ENCODE measurements at places on chromosomes 13 and 19.
A peak's percentile ranks its signal among the peaks of the same experiment; 100 is the strongest.

DNA sequence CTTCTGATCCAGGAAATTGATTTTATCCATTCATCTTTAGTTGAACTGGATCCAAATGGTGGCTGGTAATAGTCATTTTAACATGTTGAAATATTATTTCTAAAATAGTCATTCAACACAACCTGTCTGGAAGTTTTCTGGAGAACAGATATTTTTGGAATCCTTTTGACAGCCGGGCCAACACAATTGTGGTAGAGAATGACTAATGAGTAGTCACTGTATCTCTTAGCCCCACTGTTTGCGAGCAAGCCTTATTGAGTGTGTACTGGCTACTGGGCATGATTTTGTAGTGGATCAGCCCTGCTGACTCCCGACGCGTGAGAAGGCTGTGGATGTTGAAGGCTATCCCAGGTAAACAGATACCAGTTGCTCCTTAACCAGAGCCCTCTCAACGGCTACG is 383.4 kb downstream of the ZNF536 start:
- no peak for DNase-seq

GRCh38 chr13:31081316-31081715 is 80.4 kb downstream of the HSPH1 start:
- no peak for DNase-seq

DNA sequence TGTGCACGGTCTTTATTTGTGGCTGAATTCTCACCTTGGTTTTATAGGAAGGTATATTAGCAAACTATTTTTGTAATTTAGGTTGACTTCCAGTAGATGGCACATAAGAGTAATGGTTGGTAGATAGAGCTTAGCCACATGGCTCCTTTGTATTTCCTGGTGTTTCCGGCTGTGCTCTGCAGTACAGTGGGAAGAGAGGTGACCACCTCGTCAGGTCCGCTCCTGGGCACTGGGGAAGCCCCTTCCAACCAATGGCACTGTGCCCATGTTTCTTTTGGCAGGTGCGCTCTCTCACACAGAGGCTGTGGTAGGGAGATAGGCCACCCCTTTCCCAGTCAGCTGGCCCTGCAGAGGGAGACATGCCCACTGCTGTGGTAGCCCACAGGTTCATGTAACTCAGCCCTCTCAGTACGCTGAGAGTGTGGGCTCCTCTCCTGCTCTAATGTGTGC is 74.3 kb upstream of the ATP12A start:
- no peak for DNase-seq

GRCh38 chr19:6576869-6577475 is 14.0 kb downstream of the CD70 start:
- no peak for DNase-seq

DNA sequence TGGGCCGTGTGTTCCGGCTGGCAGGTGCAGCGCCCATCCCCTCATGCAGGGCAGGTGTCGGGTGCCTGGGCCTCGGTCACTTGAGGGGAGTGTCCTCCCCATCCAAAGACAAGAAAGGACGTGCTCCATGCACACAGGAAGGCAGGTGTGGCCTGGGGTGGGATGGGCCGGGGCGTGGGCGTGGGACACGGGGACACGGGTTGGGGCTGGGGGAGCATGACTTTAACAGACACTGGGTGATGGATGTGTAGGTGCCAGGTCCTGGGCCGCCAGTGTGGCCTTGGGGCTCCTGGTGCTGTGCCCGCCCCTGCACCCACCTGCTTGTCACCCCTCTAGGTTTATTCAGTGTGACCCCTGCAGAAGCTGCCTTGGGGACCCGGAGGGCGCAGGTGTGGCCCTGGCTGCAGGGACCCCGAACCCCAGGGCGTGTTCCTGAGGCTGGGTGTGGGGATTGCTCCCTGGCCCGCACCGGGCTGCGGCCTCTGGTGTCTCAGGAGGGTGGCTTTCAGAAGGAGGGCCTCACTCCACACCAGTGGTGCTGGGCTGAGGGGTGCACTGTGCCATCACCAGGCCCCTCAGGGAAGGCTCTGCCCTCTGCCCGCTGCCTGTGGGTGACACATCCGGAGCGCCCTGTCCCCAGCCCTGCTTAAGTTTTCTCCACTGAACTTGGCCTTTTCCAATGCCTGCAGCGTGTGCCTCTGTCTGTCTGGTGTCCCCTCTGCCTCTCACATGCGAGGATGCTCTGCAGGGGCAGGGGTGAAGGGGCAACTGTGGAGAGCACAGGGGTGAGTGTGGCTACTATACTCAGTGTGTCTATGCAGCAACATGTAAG is 5.2 kb downstream of the TMEM255B start:
- DNase-seq, result no peak

DNA sequence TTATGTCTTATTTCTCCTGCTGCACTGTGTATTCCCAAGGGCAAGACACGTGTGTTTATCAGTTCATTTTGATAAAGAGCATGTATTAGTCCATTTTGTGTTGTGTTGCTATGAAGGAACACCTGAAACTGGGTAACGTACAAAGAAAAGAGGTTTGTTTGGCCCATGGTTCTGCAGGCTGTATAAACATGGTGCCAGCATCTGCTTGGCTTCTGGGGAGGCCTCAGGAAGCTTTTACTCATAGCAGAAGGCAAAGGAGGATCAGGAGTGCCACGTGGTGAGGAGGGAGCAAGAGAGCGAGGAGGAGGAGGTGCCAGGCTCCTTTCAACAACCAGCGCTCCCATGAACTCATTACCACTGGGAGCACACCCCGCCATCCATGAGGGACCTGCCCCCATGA is 214.0 kb downstream of the UQCRFS1 start:
- DNase-seq, result no peak

DNA sequence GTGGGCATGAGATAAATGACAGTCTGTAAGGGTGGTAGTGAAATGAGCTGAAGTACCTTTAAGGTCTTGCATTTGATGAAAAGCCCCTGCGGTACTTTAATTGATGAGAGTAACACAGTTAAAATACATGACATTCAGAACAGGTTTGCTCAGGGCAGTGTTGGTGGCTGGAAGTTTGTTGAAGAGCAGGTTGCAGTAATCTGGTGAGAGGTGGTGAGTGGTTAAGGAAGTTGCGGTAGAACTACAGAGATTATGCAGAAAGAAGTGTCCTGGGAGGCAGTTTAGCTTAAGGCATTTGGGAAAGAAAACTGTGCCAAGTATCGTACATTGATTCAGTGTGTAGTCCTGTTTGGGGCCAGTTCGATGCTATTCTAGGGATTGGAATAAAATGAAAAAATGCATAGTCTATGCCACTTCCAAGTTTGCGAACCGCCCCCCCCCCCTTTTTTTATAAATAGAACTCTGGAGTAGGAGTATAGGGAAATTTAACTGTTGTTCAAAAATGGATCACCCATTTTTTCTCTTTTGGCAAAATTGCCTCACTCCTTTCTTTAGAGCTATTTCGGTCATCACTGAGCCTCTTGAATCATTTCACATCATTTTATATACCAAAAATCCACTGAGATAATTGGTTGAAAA is 42.7 kb downstream of the SLAIN1 start:
- DNase-seq, result no peak

DNA sequence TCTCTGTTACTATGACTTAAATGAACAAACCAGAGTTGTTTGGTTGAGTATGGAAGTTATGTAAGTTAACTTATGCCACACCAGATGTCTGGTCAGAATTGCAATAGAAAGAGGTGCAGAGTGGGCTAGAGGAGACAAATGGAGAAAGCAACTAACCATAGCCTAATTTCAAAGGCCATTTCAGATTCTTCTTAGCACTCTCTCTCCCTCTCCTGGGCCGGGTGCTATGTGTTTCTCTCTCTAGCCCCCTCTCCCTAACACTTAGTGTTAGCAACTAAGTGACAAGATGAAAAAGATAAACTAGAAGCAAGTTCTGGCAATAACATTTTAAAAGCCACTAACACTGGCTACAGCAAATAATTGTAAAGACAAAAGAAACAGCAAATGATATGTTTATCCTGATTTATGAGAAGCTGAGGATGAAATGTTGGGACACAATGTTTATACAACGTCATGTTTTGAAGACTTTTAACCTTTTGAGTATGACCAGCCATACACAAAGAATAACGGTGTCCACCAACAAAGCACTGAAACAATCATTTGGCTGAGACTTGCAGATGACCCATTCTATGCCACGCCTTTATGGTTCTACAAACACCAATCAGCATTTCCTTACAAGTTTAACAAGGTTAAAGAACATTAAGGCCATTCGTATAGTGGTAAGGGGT is 18.6 kb downstream of the SERPINE3 start:
- no peak for DNase-seq

DNA sequence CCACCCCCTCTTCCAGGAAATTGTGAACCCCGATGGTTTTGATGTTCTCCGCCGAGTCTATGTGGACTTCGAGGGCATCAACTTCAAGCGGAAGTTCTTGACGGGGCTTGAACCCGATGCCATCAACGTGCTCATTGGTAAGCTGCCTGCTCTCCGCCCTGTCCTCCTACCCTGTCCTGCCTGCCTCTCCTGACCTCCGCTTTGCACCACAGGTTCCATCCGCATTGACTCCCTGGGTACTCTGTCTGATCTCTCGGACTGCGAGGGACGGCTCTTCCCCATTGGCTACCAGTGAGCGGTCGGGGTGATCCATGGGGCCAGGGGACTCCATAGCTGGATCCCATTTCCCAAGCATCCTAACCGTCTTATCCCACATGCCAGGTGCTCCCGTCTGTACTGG is 11.9 kb downstream of the IGFLR1 start:
- no peak for DNase-seq

DNA sequence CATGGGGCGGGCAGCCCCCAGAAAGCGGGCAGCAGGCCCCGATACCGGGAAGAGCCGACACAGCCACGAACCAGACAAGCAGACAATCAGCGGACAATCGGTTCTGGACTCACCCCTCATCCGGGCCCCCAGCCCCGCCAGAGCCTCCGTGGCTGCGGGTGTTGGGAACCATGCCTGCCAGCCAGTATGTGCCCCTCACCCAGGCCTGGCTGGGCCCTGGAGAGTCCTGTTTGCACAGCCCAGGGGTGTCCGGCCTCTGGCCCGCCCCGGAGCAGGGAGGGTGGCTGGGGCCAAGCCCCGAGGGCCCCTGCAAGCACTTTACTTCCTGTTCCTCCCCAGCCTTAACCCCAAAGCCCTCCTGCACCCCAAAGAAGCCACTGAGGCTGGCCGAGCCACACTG is 7.8 kb downstream of the PODNL1 start:
- DNase-seq, result no peak

GRCh38 chr13:106449096-106449495 is 86.4 kb downstream of the EFNB2 start:
- DNase-seq, result peak; percentile 5

DNA sequence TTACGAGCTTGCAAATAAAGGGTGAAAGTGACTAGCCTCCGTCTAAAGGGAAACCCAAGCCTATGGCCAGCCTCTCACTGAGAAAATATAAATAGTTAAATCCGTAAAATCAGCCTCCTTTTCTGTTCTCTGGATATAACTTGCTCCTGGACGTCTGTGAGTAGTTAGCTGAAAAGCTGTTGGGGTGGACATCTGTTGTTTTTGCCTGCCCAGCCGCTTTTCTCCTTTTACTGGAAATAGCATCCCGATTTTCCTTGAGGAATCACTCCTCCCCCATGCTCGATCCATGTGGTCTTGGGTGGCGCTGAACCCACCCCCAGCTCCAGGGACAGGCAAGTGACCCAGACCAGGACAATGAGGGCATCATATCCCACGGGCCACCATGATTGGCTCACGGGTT is 291.5 kb upstream of the ZNF507 start:
- no peak for DNase-seq

GRCh38 chr13:37561031-37561430 is 37.5 kb downstream of the POSTN start:
- no peak for DNase-seq
